ENCODE measurements at places on chromosomes 16 and 17.

- no peak for DNase-seq
Measured at GRCh38 chr16:87457709-87458423, 35.0 kb downstream of the ZCCHC14 start.

DNA sequence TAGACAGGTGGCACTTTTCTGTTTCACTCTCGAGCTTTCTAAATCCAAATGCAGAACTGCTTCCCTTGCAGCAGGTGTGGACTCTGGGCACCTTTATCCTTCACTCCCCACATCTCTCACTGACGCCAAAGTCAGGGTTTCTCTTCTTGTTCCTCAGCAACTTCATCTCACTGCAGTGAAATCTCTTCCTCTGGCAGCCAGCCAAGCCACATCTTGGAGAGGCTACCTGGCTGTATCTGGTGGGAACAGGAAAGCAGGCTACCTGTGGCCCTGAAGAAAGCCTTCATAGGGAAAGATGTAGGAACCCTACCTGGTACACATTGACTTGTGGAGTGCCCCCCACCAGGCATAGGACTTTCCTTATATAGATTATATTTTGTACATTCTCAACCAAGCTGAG lies 159.1 kb downstream of the UTP18 start:
- no peak for DNase-seq

GRCh38 chr17:82092995-82093751 lies 4.9 kb downstream of the FASN start:
- no peak for DNase-seq

DNA sequence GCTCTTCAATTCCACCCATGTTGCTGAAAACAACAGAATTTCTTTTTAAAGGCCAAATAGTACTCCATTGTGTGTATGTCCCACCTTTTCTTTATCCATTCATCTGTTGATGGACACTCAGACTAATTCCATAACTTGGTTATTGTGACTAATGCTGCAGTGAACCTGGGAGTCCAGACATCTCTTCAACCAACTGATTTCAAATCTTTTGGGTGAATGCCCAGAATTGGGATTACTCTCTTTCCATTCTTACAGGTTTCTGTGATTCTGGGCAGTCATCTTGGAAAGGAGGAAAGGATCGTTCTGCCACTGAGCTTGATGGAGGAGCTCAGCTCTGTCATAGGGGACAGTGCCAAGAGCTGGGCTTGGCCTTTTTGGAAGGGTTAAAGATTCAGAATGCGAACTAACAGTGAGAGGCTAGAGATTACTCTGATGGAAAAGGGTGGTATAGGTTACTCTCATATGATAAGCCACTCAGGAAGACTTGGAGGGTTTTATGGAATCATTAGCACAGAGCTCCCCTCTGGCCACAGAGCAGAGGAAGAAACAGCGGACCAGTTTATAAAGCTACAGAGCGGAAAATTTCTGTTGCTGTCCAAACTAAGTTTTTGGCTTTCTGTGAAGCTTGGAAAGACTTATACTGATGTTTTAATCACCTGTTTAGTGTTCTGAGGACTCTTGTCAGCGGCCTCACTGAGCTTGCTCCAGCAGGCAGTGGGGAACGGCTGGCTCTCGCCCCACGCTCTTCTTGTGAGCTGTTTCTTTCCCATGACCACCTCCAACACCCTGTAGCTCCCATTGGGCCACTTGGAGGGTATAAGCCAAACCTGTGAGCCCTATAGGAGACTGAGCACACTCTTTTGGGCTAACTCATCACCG lies 48.3 kb downstream of the HIC1 start:
- DNase-seq: no peak

DNA sequence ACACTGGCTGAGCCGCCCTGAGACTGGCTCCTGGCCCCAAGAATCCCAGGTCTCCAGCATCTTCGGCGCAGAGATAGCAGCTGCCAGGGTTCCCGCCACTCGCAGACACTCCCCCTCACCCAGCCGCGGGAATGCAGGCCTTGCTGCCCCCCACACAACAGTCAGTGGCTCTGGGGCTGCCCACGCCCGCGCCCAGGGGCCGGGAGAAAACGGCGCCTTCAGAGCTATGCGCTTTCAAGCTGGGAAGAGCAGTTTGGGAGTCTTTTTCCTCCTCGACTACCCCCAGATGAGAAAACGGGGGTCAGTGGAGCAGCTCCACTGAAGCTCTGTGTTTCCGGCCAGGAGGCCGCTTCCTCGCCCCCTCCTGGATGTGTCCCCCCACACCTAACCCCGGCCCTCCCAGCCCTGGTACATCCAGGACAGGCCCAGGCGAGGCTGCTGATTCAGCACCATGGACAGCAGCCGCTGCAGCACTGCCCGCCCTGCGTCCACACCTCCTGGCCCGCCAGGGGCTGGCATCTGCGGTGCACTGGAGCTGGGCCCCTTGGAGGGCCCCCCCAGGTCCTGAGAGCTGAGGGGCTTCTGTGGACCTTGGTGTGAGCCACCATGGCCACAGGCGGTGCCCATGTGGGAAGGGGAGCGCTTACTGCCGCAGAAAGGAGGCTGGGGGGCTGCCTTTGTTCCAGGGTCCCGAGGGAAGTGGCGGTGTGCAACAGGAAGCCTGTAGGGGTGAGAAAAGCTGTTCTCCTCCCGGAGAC lies 35.7 kb downstream of the CACNA1H start:
- peak; percentile 72 for DNase-seq

GRCh38 chr16:2159175-2159838 lies 3.7 kb downstream of the TRAF7 start:
- DNase-seq: no peak

GRCh38 chr16:86734543-86735460 lies 156.5 kb downstream of the FOXL1 start:
- DNase-seq: no peak

GRCh38 chr17:46818316-46818928 lies at the start of gene WNT3:
WNT3 (minus strand) TSS chr17:46818692; CDS start chr17:46818597, 95 bp downstream.
- no peak for DNase-seq

DNA sequence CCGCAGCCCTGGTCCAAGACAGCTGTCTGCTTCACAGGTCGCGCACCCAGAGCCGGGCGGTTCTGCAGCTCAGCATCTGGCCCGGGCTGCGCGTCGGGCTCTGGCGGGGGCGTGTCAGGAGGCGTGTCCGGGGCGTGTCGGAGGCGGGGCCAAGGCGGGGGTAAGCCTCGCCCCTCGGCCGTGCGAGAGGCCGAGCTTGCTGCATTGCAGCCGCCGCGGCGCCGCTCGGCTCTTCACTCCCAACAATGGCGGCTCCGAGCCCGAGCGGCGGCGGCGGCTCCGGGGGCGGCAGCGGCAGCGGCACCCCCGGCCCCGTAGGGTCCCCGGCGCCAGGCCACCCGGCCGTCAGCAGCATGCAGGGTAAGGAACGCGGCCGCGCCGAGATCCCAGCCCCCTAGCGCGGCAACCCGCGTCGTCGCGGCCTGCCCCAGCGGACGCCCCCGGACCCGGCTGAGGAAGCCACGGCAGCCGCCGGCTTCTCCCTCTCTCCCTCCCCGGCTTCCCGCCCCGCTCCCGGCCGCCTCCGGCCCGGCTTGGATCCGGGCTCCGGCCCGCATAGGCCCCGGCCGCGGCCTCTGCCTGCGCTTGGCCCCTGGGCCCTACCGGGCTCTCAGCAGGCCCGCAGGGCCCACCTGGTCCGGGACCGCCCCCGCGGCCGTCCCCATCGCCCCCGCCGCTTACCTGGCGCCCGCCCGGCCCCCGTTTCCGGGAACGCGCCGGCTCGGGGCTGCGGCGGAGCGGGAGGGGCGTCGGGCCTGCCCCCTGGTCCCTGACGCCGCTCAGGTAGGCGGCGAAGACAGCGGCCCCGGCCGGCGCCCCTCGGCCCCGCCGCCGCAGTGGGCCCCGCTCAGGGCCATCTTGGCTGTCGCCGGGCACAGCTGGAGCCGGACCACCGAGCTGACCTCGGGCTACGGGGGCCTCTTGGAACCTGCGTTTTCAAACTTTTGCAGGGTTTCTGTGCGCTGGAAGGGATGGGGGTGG lies at the start of gene MAP2K4:
Gene MAP2K4, plus strand, starts transcription at position 236 of the 981 bp plus-strand sequence. Its CDS starts 10 bp downstream, at position 246.
- peak; percentile 88 for DNase-seq

GRCh38 chr17:364766-365165 lies 12.2 kb upstream of the RPH3AL start:
- DNase-seq: no peak

Measured in mesothelial cell of epicardium (in vitro differentiated cells).